Suprapubic skin (tissue), 4 donors: ENCODE measurements at places on chromosomes 5 and 9.

GRCh38 chr5:76273206-76273885, 129.7 kb upstream of the IQGAP2 start:
- DNase-seq = no peak

- DNase-seq = no peak
Observed at GRCh38 chr5:32058997-32059396, 115.1 kb downstream of the GOLPH3 start.

- no peak for DNase-seq
Observed at GRCh38 chr9:121898856-121899255, 194.3 kb downstream of the TTLL11 start.

DNA sequence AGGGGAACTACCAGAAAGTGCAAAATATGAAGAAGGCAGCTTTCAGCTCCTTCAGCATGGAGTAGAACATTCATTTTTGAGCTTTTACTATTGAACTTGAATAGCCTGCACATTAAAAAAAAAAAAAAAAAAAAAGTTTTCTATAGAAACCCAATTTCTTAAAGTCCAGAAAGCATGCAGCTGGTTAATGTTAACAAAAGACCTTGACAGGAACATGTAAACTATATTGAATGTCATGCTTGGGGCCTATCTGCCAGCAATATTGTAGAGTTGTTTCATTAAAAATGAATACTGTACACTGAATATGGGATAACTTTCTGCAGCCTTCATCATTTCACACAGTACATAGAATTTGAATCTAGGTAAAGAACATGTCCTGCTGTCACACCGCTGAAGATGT, 230.6 kb downstream of the NFIB start:
- no peak for DNase-seq

DNA sequence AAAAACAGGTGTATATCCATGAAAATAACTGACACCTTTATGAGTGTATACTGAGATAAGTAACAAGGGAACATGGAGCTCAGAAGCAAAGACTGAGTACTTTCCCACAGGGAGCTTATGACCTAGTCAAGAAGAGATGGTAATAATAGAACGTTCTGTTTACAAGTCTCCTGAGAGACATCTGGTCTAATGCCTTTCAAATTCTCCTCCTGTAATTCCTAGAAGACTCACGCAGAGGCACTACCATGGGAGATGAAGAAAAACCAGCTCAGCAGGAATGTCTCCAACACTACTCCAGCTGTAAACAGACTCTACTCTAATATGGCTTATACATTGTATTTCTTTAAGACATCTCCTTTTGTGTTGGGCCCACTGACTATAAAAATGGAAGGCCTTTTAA, 503.6 kb upstream of the TUSC1 start:
- DNase-seq = no peak

DNA sequence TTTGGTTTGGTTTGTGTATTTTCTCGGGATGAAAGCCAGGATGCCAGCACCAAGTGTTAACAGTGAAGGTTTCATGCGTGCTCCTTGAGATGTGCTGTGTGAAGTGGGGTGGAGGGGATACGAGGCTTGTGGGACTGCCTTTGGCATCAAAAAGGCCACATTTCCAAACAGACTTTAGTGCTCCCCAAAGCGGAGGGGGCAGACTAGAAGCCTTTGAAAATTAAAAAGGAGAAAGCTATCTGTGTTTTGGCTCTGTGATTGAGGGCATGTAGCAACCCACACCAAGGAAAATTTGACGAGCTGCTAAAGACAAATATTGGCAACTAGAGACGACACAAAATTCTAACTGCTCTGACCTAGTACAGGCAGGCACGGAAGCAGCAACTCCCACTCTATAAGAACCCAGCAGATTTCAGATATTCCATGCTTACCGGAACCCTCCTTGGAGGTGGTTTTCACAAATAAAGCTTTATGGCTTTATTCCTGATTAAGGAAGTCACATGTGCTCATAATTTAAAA, 154.5 kb downstream of the ARSB start:
- no peak for DNase-seq

DNA sequence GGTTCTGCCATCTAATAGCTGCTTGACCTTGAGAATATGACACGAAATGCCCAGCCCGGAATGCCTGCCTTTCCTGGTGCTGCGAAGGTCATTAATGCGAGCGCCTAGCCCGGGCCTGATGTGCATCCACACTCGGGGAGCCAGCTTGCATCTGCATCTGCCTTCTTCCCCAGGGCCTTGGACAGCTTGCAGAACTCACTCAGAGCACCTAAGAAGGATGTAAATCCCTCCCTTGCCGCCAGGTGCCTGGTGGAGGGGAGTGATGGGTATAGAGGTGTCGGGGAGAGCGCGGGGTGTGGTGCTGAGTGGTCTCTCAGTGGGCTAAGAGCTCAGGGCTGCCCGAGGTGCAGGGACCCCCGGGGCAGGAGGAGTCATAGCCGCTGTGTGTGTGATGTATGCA, 127.2 kb downstream of the MRPL36 start:
- no peak for DNase-seq

DNA sequence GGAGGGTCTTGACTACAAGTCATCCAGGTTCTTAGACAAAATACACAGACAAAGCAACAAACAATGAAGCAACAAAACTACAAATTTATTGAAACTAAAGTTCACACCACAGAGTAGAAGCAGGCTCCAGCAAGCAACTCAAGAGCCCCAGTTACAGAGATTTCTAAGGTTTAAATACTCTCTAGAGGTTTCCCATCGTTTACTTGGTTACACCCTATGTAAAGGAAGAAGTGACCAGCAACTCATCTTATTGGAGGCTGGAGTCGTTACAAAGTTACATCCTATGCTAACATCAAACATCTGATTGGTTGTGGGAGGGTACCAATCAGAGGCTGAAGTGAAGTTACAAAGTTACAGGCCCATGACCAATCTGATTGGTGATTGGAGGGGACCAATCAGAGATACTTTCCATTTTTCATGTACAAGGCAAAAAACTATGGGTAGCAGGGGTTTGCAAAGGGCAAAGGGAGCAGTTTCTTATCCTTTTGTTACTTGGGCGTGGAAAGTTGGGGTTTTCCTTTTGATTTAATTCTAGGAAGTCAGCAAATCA, 2292.6 kb upstream of the C9orf72 start:
- DNase-seq = no peak
